NCI-H2171 treated with DMSO at 0.1 percent for 48 hours (cell line): ENCODE measurements at places on chromosomes 3 and 15.
A peak's percentile ranks its signal among the peaks of the same experiment; 100 is the strongest.

- peak; percentile 37 for DNase-seq
These were observed 76.2 kb upstream of the HERC1 start for GRCh38 chr15:63909819-63910437.

DNA sequence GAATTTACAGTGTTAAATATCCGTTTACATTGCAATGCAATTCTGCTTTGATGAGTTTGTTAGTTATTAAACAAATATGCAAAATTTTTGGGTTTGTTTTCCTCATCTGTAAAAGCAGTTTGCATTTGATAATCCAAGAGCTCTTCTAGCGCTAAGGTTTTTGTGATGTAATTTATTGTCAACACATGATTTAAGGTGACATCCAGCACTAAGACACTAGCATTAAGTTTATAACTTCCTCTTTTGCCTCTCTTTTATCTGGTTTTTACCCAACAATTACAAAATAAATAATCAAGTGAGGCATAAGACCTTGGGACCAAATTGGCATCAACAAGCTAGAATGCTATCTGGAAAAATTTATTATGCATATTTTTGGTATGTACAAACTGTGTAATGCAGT is 969 bp upstream of the DNAJC19 start:
- no peak for DNase-seq

DNA sequence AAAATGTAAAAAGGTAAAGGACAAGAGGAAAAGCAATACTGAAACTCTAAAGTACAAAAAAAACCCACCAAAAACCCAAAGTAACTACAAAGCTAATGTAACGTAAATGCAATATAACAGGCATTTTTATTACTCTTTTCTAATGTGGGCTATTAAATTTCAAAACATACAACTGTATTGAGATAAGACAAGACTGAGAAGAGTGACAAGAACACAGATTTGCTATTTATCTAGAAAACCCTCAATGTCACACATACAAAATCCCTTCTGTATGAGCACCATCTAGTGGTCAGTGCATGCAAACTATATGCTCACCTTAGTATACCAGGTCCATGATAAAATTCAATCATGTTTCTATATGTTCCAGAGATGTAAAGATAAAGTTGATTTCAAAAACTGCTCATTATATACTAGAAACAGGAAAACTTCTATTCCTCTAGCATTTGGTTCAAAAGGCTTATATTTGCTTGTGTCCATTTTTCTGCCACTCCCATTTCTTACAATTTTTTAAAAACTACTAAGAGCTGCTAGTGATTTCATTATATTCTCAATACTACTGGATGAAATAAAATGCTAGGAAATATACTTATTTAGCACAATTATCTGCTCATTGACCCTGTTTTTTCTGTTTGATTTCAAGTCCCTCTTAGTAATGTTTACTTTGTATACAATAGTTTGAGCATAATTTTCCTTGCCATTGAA is 111.4 kb downstream of the DLG1 start:
- peak; percentile 75 for DNase-seq

DNA sequence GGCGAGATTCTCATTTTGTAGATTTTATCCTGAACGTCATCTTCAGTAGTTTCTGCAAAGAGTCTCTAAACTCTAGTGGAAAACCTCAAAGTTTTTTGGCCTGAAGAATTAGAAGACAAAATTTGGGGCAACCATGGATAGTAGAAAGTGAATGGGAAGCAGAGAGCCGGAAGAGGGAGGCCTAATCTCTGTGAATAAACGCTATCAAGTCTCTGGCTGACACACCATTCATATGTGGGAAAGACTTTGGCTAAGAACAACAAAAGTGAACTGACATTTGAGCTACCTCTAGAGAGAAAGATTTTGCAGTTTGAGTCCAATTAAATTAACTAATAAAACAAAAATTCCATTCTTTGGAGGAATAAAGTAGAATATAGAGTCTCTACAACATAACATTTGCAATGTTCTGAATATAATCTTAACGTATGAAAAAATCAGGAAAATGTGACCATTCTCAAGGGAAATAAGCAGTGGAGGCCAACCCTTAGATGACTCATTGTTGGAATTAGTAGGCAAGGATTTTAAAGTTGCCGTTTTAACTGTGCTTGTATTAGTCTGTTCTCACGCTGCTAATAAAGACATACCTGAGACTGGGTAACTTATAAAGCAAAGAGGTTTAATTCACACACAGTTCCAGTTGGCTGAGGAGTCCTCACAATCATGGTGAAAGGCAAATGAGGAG is 184.6 kb downstream of the C3orf38 start:
- DNase-seq: no peak

- no peak for DNase-seq
These were observed 130.1 kb downstream of the SRGAP3 start for GRCh38 chr3:9119331-9119730.

- no peak for DNase-seq
These were observed 25.6 kb downstream of the TMEM207 start for GRCh38 chr3:190424108-190424477.

DNA sequence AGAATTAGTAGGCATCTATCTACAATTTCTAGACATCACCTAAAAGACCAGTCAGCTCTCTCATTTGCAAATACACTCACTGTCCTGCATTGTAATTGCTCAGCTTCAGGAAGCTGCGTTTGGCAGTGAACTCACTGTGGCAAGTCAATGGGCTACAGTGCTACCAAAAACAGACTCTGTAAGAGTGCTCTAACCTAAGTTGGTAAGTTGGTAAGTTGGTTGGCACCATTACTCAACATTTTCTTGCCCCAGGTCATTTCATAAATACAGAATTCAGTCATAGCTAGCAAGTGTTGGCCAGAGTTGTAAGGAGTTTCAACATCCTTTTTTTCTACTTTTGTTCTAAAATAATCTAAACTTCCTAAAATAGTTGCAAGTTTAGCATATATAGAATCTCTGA is 466.3 kb downstream of the NAALADL2 start:
- DNase-seq: no peak

GRCh38 chr15:83612226-83612625 is 41.7 kb upstream of the ADAMTSL3 start:
- no peak for DNase-seq

GRCh38 chr15:85541744-85542143 is 161.3 kb downstream of the AKAP13 start:
- DNase-seq: no peak

DNA sequence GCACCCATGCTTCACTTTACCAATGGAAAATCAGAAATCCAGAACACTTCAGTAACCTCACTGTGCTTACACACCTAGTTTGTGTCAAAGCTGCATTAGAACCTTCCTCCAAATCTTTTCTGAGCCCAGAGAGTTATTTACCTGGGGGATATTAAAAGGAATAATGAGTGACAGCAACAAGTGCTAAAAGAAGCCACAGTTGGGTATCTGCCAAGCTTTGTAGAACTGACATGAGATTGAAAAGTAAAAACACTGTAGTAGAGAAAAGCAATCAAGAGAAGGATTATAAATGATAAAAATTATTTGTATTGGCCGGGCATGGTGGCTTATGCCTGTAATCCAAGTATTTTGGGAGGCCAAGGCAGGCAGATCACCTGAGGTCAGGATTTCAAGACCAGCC is 8.8 kb upstream of the TBC1D23 start:
- DNase-seq: no peak

GRCh38 chr15:30923429-30923828 is 19.7 kb downstream of the FAN1 start:
- no peak for DNase-seq

DNA sequence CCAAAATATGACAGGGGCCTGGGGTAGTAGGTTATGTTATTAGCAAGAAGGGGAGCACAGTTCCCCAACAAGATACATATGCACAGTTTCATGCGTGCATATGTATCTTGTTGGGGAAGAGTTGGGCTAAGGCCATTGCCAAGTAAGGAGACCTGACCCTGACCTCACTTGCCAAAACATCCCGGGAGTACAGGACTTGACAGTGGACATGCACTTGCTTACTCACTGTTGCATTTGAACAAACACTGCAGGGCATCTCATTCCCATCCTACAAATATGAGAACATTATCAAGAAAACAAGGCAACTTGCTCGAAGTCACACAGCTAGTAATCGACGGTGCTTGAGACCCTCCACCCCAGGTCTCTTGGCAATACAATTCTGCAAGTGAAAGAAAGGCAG is 4.8 kb upstream of the CAMP start:
- no peak for DNase-seq

GRCh38 chr15:40006646-40007045 is 32.3 kb downstream of the SRP14 start:
- DNase-seq: no peak

- peak; percentile 15 for DNase-seq
These were observed 3.4 kb downstream of the GAP43 start for GRCh38 chr3:115626721-115627120.

GRCh38 chr3:9398700-9399336 is 1.4 kb downstream of the SETD5 start:
- peak; percentile 36 for DNase-seq

GRCh38 chr3:27680517-27681246 is 41.4 kb downstream of the EOMES start:
- DNase-seq: no peak

GRCh38 chr15:59140422-59141226 is 35.7 kb downstream of the CCNB2 start:
- no peak for DNase-seq

- no peak for DNase-seq
These were observed 21.4 kb downstream of the FAH start for GRCh38 chr15:80174017-80174746.

GRCh38 chr3:165854696-165855095 is 17.5 kb upstream of the BCHE start:
- DNase-seq: peak; percentile 9

DNA sequence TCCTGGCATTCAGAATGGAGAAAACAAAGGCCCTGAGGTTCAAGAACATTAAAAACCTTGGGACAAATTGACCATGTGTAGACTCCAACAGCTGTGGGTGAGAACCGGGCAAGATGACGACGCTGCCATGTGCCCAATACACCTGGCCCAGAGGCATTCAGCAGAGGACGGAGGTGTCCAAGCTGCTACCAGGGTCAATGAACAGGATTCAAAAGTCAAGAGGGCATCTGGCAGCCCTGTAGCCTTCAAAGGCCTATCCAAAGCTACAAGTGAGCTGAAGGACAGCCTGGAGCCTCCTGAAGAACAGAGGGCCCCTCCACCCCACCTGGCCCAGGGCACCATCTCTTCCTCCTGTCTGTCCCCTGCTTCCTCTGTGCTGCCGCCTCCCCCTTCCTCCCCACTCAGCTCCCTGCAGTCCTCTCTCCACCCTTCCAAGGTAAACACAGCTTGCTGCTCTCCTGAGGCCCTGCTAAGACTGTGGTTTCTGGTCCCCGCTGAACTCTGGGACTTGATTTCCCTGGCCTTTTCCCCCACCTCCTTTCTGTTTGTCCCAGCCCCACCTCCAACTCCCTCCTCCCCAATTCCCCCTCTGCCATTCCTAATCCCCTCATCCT is 57.5 kb downstream of the HMCES start:
- no peak for DNase-seq

- DNase-seq: no peak
These were observed 2.9 kb downstream of the SCN5A start for GRCh38 chr3:38646630-38647029.

DNA sequence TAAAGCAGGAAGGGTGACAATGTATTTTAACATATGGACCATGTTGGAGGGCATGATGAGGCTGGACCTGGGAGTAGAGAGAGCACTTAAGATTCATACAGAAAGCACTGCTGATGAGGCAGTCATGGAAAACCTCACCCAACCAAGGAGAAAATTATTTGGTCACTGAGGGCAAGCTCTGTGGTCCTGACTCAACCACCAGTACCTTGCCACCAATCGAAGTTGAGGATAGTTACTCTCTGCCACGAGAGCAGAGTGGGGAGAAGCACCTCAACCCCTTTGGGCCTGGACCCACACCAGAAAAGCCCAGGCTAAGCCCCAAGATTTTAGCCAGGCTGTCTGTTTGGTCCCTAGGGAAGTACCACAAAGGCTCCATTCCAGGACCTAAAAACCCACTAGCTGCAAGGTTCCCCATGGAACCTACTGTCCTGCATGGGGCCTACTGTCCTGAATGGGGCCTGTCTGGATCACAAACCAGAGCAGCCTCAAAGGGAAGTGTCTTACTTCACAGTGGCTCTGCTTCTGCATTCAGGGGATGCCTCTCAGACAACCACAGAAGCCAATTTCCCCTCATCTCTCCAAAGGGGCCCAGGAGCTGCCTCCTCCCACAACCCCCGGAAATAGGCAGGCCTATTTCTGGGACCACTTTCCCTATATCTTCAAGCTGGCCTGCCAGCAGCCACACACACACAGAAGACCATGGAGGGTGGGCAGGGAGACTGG is 4.2 kb downstream of the CCDC71 start:
- DNase-seq: no peak

DNA sequence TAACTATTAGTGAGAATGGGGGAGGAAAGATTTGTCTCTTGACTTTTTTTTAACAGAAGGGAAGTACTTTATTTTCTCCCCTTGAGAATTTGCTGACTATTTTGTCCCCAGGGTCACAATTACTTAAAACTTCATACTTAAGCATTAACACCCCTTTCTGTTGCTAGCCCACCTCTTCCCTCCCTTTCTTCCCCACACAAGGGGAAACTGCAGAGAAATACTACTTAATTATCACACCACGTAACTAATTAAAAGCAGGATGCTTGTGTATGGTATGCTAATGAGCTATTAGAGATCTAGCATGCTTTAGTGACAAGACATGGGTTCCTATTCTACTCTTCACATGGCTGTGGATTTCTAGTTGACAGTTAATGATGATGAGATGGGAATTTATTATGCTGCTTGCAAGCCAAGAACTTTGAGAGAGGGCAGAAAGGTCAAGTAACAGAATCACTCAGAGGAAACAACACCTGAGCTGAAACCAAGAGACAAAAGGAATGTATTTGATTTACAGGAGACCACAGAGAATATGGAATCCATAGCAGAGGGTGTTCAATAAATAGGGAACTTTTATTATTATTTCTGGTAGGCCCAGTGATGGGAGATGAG is 179.2 kb downstream of the LSAMP start:
- peak; percentile 60 for DNase-seq

- no peak for DNase-seq
These were observed 8.7 kb downstream of the ESYT3 start for GRCh38 chr3:138443091-138443490.

DNA sequence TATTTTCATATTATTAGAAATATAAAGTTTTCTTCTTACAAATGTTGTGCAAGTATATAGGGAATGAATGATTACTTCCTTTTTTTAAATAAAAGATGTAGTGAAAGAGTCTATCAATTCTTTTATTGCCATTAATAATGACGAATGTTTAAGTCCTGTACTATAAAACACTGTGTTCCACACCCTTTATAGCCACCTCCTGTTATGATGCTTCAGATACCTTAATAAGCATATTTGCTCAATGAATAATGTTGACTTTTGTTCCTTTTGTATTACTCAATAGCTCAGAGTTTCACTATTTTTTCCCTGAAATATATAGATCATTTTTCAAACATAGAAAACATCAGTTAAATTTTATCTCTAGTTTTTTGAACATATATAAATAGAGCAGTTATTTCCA is 378.2 kb upstream of the THBS1 start:
- DNase-seq: no peak

- no peak for DNase-seq
These were observed 115.2 kb upstream of the TLE3 start for GRCh38 chr15:70212963-70213315.

GRCh38 chr3:62134061-62134496 is 239.3 kb downstream of the FEZF2 start:
- peak; percentile 19 for DNase-seq
